NCI-H69 (cell line): ENCODE measurements at places on chromosomes 4 and X.

GRCh38 chr4:39759569-39759968 is 61.6 kb downstream of the UBE2K start:
- DNase-seq = no peak

DNA sequence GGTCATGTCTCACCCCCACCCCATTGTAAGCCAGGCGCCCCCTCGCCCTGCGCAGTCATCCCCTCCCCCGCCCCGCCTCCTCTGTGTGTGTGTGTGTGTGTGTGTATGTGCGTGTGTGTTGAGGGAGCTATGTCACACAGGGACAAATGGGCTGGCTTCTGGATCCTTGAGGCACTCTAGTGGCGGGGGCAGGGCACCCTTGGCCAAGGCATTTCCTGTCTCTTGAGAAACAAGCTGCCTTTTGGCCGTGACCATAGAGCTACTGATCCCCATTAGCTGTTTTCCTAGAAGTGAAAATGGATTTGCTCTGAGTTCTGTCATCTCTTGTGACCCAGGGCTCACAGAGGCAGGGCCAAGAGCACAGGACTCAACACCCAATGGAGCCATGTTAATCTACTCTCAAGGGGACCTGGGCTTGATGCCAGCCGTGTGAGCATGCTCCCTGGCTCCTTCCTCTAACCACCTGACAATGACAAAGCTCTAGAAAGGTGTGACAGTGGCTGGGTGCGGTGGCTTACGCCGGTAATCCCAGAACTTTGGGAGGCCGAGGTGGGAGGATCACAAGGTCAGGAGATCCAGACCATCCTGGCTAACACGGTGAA is 162.5 kb upstream of the BCOR start:
- no peak for DNase-seq

GRCh38 chr4:55075823-55076716 is 49.3 kb downstream of the KDR start:
- no peak for DNase-seq

DNA sequence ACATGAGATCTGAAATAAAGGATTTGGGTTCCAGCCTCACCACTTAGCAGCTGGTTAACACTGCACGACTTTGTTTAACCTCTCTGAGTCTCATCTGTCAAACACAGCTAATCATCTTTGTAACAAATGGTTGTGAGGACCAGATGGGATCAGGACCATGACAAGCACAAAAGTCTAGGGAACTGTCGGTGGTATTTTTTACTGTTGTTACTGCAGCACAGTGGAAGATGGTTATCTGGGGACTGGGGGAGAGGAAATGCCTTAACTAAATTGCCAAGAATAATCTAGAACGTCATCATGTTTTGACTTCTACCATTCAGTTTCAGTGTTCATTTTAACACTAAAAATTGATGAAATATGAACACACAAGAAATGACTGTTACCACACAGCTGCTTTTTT is 99.5 kb downstream of the ADGRA3 start:
- peak; percentile 54 for DNase-seq

DNA sequence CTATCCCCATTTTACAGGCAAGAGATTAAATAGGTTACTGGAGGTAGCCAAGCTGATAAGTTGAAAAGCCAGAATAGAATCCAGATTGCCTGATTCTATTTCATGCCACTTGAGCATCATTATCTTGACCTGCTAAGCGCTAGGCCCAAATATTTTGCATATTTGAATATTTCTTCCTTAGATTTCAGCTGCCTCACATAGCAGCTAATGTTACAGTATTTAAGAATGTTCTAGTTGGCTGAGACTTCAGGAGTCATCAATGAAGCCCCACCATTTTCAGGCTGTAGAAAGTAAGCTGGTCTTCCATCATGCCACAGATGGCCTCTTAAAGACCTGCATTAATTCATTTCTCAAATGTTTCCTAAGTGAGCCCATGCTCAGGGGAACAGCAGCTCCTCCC is 121.4 kb downstream of the SHROOM3 start:
- DNase-seq = no peak

DNA sequence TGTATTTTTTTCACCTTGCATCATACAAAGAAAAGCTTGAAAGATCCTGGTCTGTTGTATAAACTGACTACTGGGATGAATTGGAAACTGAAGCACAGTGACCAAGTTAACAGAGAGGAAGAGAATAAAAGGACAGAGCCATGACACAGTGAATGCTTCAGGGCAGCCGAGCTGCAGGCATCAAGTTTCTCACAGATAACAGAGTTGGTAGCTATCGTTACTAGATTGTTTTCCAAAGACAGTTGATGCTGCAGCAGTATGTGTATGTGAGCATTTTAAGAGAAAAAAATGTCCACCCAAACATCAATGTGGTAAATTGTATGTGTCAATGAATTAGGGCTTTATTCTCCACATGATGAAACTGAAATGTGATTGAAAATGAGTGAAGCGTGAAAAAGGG is 1032.7 kb downstream of the ADGRL3 start:
- peak; percentile 70 for DNase-seq

DNA sequence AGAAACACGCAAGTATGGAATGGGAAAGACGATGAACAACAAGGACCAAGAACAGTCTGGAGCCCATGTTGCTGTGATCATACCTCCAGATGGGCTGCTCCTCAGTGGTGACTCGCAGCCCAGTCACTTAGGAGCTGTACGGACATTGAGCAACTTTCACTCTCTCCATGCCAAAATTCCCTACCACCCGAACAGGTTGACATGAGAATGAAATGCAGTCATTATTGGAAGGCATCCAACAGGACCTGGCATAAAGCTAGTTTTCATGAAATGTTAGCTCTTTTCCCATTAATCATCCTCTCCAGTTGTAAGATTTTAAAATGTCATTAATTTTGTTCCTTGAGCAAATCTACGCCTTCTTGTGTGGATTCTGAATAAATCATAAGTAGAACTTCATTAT is 82.7 kb upstream of the GPM6B start:
- peak; percentile 75 for DNase-seq

DNA sequence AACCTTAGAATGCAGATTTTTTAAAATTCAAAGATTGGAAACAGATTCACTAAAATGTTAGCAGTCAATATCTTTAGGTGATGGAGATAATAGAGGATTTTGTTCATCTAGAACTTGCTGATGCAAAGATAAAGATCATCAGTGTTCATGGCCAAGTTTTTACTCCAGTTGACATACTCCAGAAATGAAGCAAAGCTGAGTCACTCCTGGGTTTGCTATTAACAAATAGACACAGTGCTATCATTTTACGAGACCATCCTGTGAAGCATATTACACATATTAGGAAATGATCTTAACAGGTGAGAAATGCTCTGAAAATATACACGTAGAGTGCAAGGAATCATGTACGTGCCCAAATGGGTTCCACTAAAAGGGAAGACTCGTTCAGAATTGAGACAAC is 170.6 kb upstream of the FAM9B start:
- DNase-seq = no peak

DNA sequence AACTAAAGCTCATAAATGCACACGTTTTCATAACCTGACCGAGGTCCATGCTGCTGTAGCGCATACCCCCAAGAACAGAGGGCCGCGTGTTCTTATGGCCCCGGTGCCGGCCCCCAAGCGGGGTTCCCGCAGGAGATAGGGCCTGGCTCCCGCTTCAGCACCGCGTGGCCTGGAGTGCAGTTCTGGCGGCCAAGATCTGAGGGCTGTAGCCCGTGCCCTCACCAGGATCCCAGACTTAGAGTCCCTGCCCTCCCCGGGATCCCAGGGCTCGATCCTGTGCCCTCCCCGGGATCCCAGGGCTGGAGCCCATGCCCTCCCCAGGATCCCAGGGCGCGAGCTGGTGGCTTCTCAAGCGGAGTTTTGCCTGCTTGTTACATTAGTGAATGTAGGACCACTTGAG is 1.0 kb upstream of the GRPEL1 start:
- DNase-seq = peak; percentile 30

- DNase-seq = no peak
Observed at GRCh38 chrX:139758809-139759208, 50.8 kb upstream of the MCF2 start.

- no peak for DNase-seq
Observed at GRCh38 chr4:81307991-81308390, 93.0 kb upstream of the PRKG2 start.

GRCh38 chrX:102029026-102029425 is 96.5 kb upstream of the TCEAL2 start:
- DNase-seq = no peak

DNA sequence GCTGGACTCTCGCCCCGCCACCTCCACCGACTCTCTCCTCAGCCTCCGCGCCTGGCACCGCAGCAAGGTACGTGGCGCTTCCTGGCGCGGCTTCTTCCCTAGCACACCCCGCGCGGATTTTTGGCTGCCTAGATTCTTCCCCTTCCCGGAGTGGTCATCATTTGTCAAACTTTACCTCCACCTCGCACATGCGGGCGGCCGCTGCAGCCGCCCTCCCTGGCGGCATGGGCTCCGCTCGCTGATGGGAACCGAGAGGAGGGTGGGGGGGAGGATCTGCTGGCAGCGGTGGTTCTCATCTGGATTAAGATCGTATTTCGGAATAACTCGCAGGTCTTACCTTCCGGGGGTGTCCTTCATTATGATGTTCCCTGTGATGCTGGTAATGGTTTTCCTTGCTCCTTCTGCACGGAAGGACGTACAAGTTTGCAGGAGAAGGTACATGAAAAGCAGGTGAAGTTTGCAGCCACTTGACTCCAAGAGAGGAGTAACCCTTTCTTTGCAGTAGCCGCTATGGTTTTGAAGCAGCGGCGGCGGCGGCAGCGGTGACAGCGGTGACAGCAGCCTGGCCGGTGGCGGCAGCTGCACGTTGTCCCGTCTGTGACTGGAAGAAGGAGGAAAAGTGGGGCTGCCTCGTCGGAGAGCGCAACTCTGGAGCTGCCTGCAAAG is 2183.9 kb upstream of the TENM3 start:
- DNase-seq = peak; percentile 79

- DNase-seq = peak; percentile 83
Observed at GRCh38 chrX:13223868-13224567, 95.8 kb downstream of the ATXN3L start.

DNA sequence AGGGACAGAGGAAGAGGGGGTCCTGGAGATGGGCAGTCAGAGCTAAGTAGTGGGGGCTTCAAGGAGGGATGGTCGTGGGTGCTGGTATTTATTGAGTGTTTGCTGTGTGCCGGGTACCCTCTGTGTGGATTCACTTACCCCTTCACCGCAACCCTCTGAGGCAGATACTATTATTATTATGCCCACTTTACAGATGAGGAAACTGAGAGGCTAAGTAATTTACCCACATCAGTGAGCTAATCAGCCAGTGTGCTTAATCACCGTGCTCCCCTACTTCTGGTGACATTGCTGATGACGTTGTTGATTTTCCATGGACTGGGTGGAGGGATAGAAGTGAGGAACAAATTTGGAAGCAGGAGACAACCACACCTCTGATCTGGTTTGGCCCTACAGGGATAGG is 4.1 kb upstream of the KIAA0232 start:
- DNase-seq = no peak

DNA sequence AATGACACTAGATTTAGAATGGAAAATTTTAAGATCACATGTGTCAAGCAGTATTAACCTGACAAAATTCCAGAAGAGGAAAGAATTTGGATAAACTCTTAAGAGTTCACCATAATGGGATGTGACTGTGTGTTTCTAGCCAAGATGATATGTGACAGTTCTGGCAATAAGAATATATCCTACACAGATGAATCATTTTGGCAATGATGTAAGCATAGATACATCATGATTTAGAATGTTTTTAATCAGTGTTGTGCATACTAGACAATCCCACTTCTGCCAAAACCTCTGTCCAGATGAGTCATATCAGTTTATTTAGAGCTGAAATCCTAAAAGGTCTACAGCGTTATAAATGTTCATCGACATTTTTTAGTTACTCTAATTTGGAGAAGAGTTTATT is 48.8 kb downstream of the PTCHD1 start:
- no peak for DNase-seq

- no peak for DNase-seq
Observed at GRCh38 chrX:9376111-9376510, 88.7 kb upstream of the TBL1X start.

- no peak for DNase-seq
Observed at GRCh38 chrX:7264399-7264798, 116.4 kb upstream of the PUDP start.

- DNase-seq = peak; percentile 75
Observed at GRCh38 chr4:108148316-108148715, 20.4 kb downstream of the LEF1 start.

DNA sequence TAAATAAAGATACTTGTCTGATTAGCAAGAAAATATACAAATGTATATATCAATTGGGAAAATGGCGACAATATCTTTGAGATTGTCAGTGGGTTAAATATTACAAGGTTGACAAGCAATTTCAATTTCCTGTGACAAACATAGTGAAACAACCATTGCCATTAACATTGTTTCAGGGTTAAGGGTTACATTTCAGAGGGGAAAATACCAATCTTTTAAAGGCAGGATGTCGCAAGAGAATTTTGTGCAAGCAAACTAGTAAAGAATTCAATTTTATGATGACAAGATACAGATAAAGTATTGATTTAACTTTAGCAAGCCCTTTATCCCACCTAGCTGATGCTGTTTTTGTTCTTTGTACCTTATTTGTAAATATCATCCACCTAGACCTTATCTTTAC is 305.8 kb upstream of the GRIA3 start:
- no peak for DNase-seq

DNA sequence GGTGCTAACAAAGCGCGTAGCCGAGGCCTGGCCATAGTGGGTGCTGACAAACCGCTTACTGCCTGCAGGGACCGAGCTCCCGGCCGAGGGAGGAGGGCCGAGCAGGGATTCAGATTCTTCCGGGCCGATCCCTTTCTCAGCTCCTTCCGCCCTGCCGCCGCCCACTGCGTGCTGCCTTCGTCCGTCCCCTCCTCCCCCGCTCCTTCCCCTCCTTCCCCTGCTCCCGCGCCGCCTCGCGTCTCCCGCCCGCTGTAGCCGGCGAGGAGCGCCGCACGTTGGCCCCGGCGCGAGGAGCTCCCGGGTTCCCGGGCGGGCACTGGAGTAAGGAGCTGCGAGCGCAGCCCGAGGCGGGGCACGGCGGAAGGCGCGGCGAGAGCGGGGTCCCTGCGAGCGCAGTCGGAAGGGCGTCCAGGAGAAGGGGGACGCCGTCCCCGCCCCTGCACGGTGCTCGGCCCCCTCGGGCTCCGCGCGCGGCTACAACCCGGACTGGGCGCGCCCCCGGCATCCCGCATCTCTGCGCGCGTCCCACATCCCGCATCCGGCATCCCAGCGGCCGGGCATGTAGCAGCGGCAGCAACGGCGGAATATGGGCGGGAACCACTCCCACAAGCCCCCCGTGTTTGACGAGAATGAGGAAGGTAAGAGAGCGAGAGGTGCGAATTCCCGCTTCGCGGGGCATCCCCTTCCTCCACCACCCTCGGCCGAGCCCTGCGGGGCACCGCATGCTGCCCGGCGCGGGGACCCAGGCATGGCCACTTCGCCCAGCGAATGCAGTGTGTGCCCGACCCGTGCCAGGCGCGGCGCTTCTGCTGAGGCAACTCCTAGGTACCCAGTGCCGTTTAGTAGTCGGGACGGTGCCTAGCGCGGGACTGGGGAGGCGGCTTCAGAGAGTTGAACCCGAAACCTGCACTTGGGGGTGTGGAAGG is at the start of gene STK32B:
TSS of gene STK32B (plus strand) at position 203 of the 926 bp plus-strand sequence.
- peak; percentile 53 for DNase-seq

GRCh38 chrX:86148024-86148511 is at the start of gene DACH2:
DACH2 (plus strand) TSS chrX:86148451.
- DNase-seq = peak; percentile 94

- DNase-seq = no peak
Observed at GRCh38 chrX:110531873-110532580, 173.4 kb downstream of the RTL9 start.
